ENCODE measurements at places on chromosomes 16 and 17.

DNA sequence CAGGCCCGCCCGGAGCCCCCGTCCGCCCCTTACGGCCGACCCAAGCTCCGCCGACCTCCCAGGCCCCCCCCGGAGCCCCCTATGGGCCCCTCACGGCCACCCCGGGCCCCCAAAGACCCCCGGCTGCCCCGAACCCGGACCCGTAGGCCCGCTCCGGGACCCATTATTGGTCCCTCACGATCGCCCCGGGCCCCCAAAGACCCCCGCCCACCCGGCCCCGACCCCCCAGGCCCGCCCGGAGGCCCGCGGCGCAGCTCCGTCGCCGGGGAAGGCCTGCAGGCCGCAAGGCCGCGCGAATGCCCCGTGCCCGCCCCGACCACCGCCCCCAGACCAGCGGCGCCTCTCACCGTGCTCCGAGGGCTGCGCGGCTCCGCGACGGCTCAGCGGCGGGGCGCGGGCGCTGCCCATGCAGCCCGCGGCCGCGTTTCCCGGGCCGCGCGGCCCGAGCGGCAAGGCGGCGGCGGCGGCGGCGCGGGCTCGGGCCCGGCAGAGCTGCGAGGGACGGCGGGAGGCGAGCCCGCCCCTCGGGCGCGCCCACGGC, 393 bp downstream of the ANKRD11 start:
- no peak for DNase-seq

DNA sequence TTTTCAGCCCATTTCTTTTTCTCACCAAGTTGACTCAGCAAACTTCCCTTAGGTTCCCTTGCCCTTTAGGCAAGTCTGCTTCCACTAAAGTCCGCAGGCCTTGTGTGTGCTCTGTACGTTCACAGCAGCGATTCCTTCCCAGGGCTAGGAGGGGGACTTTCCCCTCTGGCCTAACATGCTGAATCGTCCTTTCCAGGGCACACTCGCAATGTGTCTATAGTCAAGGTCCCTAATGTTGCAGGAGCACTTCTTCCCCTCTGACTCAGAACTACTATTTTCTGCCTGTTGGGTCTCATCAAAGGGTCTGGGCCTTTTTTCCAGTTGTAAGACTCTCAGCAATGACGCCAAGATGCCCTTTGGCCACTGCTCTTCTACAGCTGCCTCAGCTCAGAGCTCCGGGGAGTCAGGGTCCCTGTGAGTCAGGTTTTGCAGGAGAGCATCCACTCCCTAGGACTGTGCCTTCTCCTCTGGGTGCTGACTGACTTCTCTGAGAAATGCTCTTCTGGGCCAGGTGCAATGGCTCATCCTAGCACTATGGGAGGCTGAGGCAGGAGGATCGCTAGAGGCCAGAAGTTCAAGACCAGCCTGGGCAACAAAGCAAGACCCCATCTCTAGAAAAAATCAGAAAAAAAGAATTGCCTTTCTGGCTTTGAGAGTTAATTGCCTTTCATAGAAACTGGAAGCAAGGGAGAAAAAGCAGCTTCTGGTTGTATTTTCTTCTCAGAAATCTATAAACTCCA, 64.4 kb upstream of the TBX2 start:
- DNase-seq: no peak

- no peak for DNase-seq
Measured at GRCh38 chr17:1574697-1575471, 12.3 kb upstream of the PITPNA start.

- DNase-seq: no peak
Measured at GRCh38 chr16:89458551-89458950, 31.8 kb downstream of the ANKRD11 start.

DNA sequence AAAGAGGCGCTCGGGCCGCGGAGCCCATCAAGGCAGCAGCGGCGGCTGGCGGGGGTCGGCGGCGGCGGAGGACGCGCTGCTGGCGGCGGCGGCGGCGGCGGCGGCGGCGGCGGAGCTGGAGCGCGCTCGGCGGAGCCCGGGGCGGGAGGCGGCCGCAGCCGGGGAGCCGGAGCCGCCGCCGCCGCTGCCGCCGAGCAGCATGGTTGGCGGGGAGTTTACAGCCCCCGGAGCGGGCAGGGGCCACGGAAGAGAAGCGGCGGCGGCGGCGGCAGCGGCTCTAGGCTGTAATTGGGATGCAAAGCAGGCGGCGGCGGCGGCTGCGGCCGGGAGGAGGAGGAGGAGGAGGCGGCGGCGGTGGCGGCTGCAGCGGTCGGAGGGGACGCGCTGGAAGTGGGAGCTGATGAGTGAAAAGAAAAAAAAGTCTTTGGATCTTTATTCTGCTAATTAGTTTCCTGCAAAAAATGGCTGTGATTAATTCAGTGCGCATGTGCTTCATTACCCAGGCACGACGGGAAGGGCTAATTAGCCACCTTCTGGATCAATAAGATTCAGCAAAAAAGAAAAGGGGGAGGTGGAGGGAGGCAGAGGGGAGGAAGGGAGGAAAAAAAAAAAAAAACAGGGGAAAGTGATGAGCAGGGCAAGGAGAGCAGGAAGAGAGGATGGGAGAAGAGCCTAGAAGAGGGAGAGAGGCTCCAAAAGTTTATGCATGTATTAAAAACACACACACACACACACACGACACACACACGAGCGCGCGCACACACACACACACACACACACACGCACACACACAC, 10.9 kb upstream of the ZFHX3 start:
- no peak for DNase-seq

All from T-helper 1 cell (primary cell).